ENCODE measurements at places on chromosomes 7 and 10. TPM values are rescaled to one million over a fixed set of nuclear protein-coding genes. Genes with fewer than 3 reads are reported as not detected.

The ZKSCAN1 gene
- total RNA-seq = 31.9 TPM

The SERPINE1 gene
- total RNA-seq = 2,489 TPM

The NAMPT gene
- 164 TPM for total RNA-seq

The HABP2 gene
- total RNA-seq = not detected

The SFRP5 gene
- total RNA-seq = not detected

The VIPR2 gene
- not detected for total RNA-seq

The PON1 gene
- total RNA-seq = not detected

The CACNB2 gene
- 0.14 TPM for total RNA-seq

The WDFY4 gene
- total RNA-seq = not detected

The EVX1 gene
- total RNA-seq = not detected

The SSBP1 gene
- 114 TPM for total RNA-seq

The BMPER gene
- 24.5 TPM for total RNA-seq

The CAMK1D gene
- total RNA-seq = 5.7 TPM

The PLXNA4 gene
- 1.9 TPM for total RNA-seq

The PRRT4 gene
- not detected for total RNA-seq

The AEBP1 gene
- 95.6 TPM for total RNA-seq

The GRID2IP gene
- total RNA-seq = not detected

The C7orf57 gene
- under 0.01 TPM for total RNA-seq

The PAPOLB gene
- under 0.01 TPM for total RNA-seq

The HOXA9 gene
- 14.2 TPM for total RNA-seq

The FAM25G gene
- not detected for total RNA-seq

The PTF1A gene
- not detected for total RNA-seq

The COL17A1 gene
- total RNA-seq = under 0.01 TPM

The TRIM24 gene
- 18.0 TPM for total RNA-seq

The NEUROG3 gene
- total RNA-seq = not detected

The WNT8B gene
- total RNA-seq = not detected

The NYAP1 gene
- total RNA-seq = 0.72 TPM

The TMEM120A gene
- 19.0 TPM for total RNA-seq

The ANKRD22 gene
- not detected for total RNA-seq

The STRIP2 gene
- total RNA-seq = 8.7 TPM

The SPDYE16 gene
- total RNA-seq = not detected

The ZNF12 gene
- 18.6 TPM for total RNA-seq

The ZNF107 gene
- 0.66 TPM for total RNA-seq

The TMEM196 gene
- not detected for total RNA-seq

The LIPN gene
- not detected for total RNA-seq

The RAMP3 gene
- total RNA-seq = not detected

The PSMC2 gene
- total RNA-seq = 225 TPM

The HOXA6 gene
- 4.3 TPM for total RNA-seq

The CPED1 gene
- total RNA-seq = 143 TPM
